LHCN-M2 (cell line): ENCODE measurements at places on chromosomes 7 and 10. TPM values are rescaled to one million over a fixed set of nuclear protein-coding genes. Genes with fewer than 3 reads are reported as not detected.
A peak's percentile ranks its signal among the peaks of the same experiment; 100 is the strongest.

DNA sequence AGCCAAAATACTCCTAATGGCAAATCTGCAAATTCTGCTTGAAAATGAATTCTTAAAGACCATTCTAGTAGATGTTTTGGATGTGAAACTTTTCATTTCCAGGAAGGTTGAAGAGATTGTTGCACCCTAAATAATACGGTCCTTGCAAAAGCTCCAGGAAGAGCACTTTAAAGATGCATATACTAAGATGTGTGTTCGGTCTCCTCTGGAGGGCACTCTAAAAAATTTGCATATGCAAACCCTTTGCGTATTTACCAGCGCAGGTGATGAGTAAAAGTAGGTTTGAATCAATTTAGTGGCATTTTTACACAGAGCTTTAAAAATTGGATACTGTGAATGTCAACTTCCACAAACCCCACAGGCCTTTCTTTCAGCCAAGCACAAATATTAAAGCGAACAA is 378.1 kb upstream of the SORCS1 start:
- no peak for DNase-seq

GRCh38 chr7:2876031-2876731 is 32.1 kb upstream of the GNA12 start:
- DNase-seq = peak; percentile 77

DNA sequence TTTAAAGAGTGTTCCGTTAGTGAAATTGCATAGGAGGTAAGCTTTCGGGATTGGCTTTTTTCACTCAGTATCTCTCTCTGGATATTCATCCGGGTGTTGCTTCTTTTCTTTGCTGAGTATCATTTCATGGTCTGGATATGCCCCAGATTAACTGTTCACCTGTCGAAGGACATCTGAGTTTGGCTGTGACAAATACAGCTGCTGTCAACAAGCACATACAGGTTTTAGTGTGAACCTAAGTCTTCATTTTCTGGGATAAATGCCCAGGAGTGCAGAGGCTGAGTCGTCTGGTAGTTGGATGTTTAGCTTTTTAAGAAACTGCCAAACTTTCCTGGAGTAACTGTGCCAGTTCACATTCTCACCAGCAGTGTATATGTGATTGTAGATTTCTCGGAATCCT is 5.6 kb downstream of the DOCK1 start:
- peak; percentile 57 for DNase-seq

- DNase-seq = no peak
Observed at GRCh38 chr10:118841881-118842605, 87.3 kb upstream of the CACUL1 start.

DNA sequence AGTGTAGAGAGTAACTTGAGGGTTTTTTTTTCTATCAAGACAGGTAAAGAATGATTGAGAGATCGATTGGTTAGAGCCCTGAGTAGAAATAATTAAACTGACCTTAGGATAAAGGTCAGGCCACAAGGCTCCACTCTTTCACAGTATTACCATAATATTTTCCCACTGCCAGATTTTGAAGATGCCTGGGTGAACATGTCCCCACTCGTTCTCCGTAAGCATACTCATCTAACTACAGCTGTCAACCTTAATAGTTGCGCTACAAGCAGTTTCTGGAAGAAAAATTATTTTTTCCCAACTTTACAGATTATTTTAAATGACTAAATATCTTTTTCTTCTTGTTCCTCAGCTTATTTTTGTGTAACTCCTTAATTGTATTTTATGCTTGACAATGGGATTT is 203.2 kb upstream of the LRGUK start:
- no peak for DNase-seq

Gene CYP3A4
- 0.13 TPM in 1 of 2 replicates, not detected in the other for total RNA-seq

Gene TLX1
- total RNA-seq = not detected in 2 replicates

Gene TAS2R3
- total RNA-seq = 0.19 and 0.34 TPM in 2 replicates
